D341Med (cell line): ENCODE measurements at places on chromosomes 4 and X.

DNA sequence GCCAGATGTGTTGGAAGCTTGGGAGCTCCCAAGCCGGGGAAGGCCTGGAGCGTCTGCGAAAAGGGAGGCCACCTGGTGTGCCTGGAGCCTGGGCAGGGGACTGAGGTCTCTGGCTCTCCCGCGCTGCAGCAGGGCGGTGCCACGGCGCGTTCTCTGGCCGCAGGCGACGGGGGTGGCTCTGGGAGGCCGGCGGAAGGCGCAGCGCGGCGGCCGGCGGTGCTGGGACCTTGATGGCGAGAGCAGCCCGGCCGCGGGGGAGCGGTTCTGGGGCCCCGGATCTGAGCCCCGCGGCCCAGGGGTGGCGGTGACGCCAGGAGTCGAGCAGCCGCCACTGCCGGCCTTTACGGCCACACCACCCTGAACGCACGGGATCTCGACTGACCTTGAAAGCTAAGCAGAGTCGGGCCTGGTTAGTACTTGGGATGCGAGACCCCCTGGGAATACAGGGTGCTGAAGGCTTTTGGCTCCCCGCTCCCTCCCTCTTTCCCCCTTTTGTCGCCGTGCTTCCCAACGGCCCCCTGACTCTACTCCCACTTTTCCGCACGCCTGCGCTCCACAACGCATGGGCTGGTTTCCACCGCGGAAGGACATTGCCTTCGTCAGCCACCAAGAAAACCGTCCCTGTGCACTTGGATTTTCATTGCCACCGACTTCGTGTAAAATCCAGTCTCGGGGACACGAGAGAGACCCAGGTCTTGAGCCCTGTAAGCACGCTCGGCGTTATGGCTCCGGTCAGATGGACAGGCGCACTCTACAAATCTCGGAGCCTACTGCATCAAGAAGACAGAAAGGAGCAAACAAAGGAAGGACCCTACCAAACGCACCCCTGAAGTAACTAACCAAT is 9.5 kb downstream of the FRG2 start:
- DNase-seq, result no peak

DNA sequence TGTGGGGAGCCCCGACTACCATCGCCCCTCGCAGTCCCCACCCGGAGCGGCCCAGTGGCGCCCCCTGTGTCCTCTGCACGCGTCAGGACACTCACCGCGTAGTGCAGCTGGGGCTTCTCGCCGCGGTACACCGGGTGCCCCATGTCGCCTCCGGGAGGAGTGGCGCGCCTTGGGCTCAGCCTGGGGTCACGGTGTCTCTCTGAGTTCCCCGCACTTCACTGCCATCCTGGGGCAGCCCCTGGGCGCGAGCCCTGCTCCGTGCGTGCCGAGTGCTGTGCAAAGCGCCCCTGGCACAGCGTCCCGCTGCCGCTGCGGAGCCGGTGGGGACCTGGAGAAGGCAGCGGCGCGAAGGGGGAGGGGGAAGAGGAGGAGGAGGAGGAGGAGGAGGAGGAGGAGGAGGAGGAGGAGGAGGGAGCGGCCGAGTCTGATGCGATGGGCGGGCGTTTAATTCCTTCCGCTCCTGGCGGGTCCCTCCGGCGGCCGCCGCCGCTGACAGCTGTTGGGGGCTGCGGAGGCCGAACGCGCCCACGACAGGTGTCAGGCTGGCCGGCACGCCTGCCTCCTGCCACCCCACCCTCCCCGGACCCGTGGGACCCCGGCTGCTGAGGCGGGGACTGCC is 134.3 kb downstream of the AMELX start:
- DNase-seq, result peak; percentile 8

GRCh38 chrX:11837437-11837836 is 79.4 kb downstream of the MSL3 start:
- no peak for DNase-seq

- DNase-seq, result no peak
Measured at GRCh38 chrX:107750263-107750662, 25.3 kb downstream of the TSC22D3 start.

DNA sequence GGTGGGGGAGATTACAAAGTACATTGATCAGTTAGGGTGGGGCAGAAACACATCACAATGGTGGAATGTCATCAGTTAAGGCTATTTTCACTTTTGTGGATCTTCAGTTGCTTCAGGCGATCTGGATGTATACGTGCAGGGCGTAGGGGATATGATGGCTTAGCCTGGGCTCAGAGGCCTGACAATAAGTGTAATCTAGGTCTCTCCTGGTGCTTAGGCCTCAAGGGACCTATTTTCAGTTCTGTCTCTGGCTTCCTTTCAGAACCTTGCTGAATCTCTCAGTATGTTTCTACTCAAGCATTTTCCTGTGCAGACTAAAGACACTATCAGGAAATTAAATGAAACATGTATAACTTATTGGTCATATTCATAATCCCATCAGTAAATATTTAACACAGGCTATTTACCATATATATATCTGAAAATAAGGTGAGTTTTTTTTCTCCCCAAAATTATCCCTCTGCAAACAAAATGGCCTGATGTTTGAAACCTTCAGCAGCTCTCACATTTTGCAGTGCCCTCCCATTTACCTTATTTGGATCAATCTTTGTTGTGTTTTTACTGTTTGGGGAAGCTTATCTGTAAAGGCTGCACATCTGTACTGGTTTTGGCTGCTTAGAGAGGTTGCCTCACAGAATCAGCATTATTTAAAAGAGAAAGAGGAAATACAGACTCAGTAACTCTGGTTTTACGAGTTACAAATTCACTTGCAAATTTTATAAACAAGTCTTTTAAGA is 2.3 kb upstream of the ZCCHC4 start:
- no peak for DNase-seq

DNA sequence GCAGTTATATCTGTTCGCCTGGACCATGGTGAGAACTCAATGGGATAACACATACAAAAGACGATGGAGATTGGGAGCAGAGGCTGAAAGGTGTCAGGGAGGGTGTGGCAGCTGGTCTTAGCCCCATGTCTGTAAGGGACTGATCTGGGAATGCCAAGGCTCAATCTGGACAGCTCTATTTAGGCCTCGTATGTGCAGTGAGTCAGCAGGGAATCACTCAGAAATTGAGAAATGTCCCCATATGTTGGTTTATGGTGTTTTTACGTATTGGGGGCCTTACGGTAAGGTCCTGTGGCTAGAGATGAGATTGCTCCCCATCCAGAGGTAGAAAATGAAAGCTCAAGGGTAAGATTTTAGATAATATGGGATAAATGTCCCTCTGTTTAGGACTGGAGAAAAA is 71.4 kb upstream of the TTC29 start:
- DNase-seq, result no peak

DNA sequence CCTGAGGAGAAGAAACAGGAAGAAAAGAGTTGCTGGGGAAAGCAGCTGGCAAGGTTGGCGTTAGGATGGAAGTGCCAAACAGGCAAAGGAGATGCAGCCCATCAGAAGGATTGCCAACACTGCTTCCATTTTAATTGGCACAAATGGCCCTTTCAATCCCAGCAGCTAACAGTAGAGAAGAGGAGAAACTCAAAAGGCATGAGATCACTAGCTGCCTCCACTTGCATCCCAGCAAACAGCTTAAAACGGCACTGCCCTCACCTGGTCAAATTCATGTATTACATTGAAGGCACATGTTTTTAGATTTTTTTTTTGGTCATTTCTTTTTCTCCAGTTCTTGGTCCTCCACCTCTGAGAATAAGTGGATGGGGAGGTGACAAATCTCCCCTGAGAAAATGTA is 14.9 kb upstream of the LOC101059915 start:
- peak; percentile 50 for DNase-seq

GRCh38 chrX:43718081-43718480 is 62.0 kb downstream of the MAOA start:
- DNase-seq, result no peak
